ENCODE measurements at places on chromosomes 6 and 20.

GRCh38 chr6:119495230-119495683 is 145.7 kb upstream of the MAN1A1 start:
- DNase-seq, result no peak

DNA sequence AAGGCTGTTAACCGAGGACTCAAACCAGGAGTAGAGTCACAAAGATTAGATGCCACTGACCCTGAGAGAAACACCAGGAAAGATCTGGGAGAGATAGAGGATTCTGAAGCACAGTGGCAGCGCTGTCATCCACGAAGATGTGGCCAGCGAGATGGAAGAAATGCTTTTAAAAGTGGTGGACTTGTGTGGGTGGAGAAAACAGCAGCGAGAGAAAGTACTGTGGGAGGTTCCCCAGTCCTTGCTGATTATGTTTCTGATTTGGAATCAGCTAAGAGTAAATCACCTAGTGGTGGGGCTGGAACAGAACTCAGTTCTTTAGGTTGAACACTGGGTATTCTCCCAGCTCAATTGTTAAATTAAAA is 435 bp upstream of the ZNF322 start:
- DNase-seq, result peak; percentile 57

DNA sequence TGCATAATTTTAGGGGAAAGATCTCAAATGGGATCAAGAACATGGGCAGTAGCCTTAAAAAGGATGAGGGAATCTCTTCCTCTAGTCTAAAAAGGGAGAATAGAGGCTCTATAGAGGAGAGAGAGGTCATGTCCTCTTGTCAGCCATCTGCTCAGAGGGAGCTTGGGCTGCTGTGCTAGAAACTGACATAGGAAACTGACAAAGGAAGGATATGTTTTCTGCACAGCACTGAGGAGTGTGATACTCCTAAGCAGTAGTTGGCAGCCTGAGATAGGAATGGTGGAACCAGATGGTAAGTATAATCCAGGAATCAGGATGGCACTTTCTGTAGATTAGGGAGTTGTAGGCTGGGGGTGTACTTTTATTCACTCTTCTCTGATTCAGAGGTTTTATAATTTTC is 59.2 kb downstream of the PTPRA start:
- no peak for DNase-seq

GRCh38 chr6:118514689-118515088 is 33.4 kb upstream of the PLN start:
- no peak for DNase-seq

DNA sequence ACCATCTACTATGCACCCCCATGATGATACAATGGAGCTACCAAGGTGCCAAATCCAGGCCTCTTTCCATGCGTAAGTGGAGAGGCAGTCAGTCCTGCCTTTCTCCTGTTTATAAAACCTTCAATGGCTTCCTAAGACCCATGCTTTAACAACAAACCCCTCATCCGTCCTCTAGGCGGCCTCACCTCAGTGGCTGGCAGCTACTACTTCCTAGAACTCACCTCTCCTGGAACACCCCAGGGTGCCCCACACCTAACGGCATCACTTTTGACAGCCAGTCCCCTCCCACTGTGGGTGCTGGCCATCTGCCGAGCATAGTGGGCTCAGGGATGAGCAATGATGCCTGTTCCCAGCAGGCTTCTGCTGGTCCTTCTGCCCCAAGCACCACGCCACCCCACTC is 80.0 kb upstream of the TAB2 start:
- no peak for DNase-seq
